Germinal center (tissue), 1 donor: ENCODE measurements at places on chromosomes 12 and 14.

GRCh38 chr12:119207063-119207560 lies 28.4 kb downstream of the HSPB8 start:
- no peak for DNase-seq

DNA sequence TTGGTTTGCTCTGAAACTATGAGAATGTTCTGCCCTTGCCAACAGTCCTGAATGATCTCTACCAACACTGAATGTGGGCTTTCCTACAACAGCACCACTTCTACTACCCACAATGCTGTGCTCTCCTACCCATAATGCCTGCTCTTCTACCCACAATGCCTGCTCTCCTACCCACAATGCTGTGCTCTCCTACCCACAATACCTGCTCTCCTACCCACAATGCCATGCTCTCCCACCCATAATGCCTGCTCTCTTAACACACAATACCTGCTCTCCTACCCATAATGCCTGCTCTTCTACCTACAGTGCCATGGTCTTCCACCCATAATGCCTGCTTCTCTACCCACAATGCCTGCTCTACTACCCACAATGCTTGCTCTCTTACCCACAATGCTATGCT lies 92.3 kb downstream of the KCNK13 start:
- DNase-seq: no peak

DNA sequence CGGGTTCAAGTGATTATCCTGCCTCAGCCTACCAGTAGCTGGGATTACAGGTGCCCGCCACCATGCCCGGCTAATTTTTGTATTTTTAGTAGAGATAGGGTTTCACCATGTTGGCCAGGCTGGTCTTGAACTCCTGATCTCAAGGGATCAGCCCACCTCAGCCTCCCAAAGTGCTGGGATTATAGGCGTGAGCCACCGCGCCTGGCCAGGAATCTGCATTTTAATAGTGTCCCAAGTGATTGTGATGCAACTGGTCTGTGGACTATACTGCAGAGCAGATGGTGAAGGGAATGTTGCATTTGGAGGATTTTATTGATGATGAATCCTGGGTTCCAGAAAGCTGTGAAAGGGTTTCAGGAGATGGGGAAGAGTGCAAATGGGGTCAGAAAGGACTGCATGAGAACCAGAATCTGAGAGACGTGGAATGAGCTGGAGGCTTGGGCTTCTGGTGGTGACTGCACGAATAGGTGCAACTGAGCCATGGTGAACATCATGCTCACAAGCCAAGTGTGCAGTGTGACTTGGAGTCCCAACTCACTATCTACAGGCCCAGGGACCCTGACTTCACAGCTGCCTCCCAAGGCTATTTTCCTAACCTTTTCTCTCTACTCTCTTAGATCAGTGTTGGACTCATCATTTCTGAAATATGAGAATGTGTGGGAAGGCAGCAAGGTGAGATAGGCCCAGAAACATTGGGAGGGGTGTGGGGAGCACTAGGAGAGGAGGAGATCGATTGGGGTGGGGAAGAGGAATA lies 4.5 kb downstream of the RPS26 start:
- no peak for DNase-seq

GRCh38 chr14:103916636-103917262 lies 11.5 kb upstream of the TDRD9 start:
- DNase-seq: no peak

GRCh38 chr12:17841496-17841895 lies 248.5 kb downstream of the RERGL start:
- no peak for DNase-seq

DNA sequence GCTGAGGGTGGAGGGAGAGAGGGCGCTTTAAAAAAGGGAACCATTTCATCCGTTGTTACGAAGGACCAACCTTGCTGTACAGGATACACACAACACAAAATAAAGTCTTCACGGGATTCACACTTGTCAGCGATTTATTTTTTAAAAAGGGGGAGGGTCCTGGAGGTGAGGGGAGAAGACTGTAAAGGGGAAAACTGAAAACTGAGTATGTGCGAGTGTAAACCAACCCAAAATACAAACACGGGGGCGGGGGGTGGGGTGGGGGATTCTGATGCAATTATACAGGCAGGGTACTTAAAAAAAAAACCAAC lies 499 bp upstream of the PRKAG1 start:
- DNase-seq: no peak

DNA sequence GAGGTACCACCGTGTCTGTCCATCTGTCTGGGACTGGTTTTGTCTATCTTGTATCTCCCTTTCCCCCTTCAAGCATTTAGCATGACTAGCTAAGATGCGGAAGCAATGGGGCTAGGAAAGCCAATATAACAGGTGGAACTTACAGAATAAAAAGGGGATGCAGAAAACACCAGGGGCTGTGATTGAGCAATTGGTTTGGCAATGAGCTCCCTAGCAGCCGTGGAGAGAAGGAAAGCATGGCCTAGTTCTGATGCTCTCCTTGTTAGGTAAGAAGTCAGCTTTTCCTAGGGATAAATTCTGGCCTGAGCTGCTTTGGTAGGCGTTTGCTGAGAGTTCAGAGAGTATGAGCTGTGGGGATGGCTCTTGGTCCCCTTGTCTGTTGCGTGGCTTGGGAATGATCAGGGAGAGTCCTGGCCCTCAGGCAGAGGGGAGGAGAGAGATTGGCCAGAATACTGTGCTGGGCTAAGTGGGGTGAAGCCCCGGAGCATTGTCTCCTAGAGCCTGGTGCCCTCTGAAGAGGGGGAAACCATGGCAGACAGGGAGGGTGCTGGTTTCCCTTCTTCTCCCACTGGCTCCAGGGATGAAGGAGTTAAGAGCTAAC lies 7.1 kb downstream of the SETD1B start:
- no peak for DNase-seq

DNA sequence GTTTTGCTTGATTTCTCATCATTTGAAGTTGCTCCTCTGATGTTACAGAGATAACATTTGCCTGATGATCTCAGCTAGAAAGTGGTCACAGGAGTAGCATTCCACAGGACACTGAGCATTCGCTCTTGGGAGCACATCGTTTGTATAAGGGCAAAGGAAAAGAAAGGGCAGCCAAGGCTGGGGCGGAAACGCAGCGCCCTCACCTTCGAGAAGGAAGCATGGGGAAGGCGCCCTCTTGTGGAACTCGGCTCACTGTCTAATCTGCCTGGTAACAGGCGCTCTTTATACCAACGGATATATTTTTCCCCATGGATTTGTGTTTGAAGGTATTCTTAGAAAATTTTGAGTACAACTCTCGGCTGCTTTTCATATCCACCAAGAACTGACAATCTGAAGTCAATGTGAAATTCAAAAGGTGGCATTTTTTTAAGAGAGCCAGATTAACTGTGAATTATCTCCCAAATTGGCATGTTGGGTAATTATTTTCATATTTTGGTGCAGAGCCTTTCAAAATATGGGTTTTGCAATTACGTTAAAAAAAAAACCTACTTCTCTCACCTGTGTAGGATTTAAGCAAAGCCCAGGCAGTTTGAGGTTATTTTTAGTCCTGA lies 172.7 kb downstream of the CAND1 start:
- peak; percentile 68 for DNase-seq

- DNase-seq: no peak
Observed at GRCh38 chr12:128513831-128514230, 246.9 kb downstream of the TMEM132C start.

DNA sequence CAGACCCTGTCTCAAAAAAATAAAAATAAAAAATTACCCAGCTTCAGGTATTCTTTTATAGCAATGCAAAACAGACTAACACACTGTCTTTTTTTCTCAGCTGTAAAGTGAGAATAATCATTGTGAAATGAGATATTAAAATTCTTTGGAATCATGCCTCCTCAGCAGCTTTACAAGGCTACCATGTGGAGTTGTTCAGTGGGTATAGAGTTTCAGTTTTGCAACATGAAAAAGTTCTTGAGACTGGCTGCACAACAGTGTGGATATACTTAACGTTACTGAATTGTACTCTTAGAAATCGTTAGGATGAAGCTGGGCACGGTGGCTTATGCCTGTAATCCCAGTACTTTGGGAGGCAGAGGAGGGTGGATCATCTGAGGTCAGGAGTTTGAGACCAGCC lies 15.7 kb upstream of the MAPKAPK5 start:
- DNase-seq: no peak

- DNase-seq: no peak
Observed at GRCh38 chr12:120783197-120783596, 57.6 kb downstream of the ACADS start.

DNA sequence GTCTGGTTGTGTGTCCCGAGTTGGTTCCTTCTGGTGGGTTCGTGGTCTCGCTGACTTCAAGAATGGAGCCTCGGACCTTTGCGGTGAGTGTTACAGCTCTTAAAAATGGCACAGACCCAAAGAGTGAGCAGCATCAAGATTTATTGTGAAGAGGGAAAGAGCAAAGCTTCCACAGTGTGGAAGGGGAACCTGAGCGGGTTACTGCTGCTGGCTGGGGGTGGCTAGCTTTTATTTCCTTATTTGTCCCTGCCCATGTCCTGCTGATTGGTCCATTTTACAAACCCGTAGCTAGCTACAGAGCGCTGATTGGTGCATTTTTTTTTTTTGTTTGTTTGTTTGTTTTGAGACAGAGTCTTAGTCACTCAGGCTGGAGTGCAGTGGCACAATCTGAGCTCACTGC lies 29.3 kb downstream of the FGF6 start:
- DNase-seq: no peak

- no peak for DNase-seq
Observed at GRCh38 chr12:47766502-47767215, 6.4 kb upstream of the SLC48A1 start.

GRCh38 chr12:125418902-125419564 lies 353.8 kb downstream of the AACS start:
- peak; percentile 79 for DNase-seq

GRCh38 chr14:23094666-23095195 lies at the start of gene ACIN1:
Gene ACIN1 (minus strand): TSS chr14:23095136. CDS start chr14:23095112, 24 bp downstream.
- peak; percentile 84 for DNase-seq

DNA sequence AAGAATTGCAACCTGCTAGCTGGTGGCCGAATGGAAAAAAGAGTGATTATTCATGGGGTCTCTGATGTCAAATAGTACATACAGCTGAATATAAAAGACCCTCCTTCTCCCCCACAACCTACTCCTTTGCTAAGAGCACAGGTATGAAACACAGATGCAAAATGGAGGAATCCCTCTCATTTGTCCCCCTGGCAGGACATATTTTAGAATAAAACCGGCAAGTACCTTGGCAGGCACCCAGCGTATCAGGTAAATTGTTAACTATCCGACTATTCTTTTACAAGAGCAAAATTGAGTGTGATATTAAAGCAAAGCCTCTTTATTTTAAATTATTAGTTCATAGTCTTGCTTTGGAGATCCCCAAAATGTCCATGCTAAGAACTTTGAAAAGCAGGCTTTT lies 73.7 kb upstream of the USP44 start:
- DNase-seq: no peak

GRCh38 chr12:81094718-81095360 lies 17.0 kb downstream of the ACSS3 start:
- DNase-seq: no peak

DNA sequence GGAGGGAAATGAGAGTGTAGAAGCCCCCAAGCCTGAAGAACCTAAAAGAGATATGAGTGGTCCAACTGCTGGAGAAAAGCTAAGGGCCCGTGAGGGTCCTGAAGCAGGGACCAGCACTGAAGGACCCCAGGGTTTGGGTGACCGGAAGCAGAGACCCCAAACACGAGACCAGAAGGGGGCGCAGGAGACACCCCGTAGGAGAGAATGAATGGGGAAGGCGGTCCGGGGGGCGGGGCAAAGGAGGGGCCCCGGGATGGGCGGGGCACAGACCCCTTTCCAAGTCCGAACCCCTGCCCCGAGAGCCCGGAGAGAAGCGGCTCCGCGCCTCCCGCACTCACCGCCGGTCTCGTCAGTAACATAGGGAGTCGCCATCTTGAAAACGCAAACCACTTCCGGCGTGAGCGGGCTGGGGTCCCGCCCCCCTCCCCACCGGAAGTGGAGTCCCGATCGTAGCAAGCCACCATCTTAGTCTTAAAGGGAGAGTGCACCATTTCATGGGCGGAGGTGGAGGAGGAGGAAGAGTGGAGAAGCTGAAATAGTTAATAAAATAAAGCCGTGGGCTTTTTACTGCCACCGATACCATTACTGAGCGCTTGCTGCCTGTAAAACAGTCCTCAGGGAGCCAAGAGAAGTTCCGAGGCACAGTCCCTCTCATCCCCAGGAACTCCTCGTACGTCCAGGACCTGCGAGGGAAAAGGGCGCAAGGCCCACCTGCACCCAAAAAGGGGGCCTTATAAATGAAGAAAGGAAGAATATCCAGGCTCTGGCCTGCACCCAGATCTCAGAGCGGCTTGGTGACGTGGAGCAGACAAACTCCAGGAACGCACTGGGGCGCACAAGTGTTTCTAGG lies 731 bp downstream of the PYM1 start:
- DNase-seq: peak; percentile 92

DNA sequence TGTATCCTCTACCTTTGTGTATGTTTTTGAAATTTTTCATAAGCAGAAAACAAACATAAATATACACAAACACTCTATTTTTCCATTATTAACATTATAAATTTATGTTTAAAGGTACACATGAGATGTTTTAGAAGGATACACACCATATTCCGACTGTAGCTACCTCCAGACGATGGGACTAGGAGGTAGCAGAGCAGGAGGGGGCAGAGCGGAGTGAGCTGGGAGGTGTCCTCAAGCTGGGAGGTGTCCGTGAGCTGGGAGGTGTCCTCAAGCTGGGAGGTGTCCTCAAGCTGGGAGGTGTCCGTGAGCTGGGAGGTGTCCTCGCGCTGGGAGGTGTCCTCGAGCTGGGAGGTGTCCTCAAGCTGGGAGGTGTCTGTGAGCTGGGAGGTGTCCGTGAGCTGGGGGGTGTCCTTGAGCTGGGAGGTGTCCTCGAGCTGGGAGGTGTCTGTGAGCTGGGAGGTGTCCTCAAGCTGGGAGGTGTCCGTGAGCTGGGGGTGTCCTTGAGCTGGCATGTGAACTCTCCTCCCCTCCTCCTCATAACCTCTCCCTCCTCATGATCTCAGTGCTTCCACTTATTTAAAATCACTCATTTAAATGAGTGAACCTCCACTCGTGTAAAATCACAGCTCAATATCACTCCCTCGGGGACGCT lies 346.9 kb upstream of the SFSWAP start:
- no peak for DNase-seq

- DNase-seq: no peak
Observed at GRCh38 chr12:126663304-126664094, 1598.3 kb downstream of the AACS start.

DNA sequence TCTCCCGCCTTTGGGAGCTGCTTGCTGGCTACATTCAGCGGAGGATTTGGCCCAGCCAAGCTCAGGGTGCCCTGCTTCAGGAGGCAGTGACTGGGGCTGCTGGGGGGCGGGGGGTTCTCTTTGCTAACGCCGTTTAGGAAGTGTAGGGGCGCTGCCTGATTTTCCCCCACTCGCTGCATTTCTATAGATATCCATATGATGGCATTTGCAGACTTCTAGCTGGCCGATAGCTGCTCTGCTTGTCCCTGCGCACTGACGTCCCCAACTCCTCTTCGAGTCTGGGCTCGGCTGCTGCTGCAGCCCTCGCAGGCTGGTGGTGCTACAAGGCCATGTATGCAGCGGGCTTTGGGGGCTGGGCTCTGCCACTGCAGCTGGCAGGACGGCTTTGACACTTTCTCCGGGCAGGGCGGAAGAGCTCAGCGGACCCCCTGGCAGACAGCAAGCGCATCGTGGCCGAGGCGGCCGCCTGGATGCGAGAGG lies 3.1 kb downstream of the LRFN5 start:
- DNase-seq: no peak
